ENCODE measurements at places on chromosomes 3 and 15.

GRCh38 chr3:175748087-175748730 lies 889.1 kb downstream of the NAALADL2 start:
- DNase-seq, result no peak

DNA sequence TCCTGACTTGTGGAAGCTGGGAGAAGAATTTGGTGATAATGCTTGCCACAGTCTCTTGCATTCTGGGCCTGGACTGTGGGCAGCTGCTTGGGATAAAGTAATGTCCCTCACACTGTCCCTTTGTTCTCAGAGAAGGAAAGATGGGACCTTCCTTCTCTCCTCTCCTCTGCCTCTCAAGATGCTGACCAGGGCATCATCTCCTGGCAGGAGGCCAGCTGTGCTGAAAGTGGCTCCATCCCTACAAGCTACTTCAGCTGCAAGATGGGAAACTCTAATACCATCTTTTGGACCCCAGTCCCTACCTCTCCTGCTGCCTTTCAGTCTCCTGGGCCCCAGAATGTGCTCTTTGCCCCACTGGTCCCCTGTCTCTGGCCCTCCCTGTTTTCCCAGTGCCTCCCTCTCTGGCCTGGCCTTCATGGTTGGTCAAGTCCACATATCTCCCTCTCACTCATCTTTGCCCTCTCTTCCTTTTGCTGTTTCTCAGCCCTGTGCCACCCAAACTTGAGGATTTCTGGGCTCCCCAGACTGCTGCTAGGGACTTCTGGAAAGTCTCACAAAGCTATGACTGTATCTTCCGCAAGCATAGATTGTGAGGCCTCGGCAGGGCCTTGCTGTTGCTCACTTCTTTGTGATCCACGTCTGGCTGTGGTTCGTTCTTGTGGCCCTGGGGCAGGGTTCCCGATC lies 7.1 kb upstream of the SLC6A20 start:
- no peak for DNase-seq

DNA sequence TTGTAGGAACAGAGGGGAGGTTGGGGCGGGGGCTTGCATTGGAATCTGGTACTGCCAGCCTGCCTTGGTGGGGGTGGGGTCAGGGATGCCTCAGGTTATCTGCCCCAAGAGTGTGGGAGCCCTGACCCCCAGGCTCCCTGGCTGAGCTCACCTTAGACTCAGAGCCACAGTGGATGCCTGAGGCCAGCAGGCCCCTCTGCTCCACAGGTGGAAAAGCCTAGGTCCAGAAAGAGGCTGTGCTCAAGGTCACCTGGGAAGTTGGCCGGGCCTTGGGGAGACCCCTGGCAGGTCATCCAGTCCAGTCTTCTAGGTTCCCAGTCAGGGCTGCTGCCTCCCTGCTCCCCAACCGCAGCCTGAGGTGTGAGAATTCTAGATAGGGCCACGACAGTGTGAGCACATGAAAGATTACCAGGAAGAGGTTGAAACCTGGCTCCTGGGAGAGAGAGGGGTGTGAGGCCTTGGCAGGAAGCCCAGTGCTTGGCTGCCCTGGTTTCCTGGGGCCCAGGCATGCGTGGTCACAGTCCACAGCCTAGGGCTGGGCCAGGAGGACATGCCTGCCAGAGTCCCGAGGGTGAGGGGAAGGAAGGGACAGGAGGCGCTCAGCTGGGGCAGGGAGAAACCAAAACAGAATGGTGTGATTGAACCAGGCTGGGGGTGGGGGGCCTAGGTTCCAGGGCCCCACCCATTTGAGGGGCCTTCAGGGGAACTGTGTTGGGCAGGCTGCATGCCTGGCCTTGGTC lies 4.9 kb downstream of the HDAC11 start:
- DNase-seq, result no peak

DNA sequence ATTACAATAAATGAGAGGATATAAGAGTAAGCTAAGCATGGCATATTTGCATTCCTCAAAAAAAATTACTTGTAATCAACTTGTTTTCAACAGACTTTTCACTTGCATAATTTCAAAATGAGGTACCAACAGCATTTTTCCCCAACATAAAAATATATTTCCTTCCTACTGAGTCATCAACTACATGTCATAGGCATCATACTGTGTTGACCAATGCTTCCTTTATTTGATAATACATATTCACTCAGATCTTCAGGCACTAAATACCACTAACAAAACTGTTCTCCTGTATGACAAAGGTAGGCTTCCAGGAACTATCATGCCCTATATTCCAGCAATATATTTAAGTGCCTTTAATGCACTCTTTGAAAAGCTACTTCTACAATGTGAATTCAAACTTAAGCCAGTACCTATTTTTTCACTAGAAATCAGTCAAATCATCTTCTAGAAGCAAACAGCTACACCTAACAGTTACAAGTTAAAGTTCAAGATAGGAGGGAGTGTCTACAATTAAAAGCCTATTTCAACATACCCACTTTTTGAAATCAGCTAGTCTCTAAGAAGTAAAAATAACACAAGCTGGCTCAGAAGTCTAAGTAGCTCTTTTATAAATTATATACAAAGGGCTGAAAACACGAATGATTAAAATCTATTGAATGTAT lies 11.3 kb downstream of the ADAM10 start:
- DNase-seq, result peak; percentile 21

GRCh38 chr3:106610362-106610959 lies 741.6 kb upstream of the CBLB start:
- DNase-seq, result no peak
